Spinal cord (tissue), 10 donors: ENCODE measurements at places on chromosomes 13 and 19. TPM values are rescaled to one million over a fixed set of nuclear protein-coding genes. Genes with fewer than 3 reads are reported as not detected.

The COL5A3 gene
- 17.8 TPM for polyA plus RNA-seq

The ATP4B gene
- 2.6 TPM for polyA plus RNA-seq

The R3HDM4 gene
- polyA plus RNA-seq, result 72.2 TPM

The CYP2A6 gene
- 0.48 TPM for polyA plus RNA-seq

The TMEM59L gene
- 307 TPM for polyA plus RNA-seq

The GPC6 gene
- polyA plus RNA-seq, result 19.8 TPM

The UNC13A gene
- polyA plus RNA-seq, result 47.3 TPM

The LRG1 gene
- 0.54 TPM for polyA plus RNA-seq

DNA sequence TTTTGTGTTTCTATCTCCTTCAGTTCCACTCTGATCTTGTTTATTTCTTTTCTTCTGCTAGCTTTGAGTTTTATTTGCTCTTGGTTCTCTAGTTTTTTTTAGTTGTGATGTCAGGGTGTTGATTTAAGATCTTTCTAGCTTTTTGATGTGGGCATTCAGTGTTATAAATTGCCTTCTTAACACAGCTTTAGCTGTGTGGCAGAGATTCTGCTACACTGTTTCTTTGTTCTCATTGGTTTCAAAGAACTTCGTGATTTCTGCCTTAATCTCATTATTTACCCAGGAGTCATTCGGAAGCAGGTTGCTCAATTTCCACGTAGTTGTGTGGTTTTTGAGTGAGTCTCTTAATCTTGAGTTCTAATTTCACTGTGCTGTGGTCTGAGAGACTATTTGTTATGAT lies 251.7 kb upstream of the HTR2A start:
- H3K4me3 ChIP-seq, result no peak overlapping the region
- H3K27ac ChIP-seq, result no peak overlapping the region
- no peaks in the 10 kb centered on the region for H3K4me1 ChIP-seq
- DNase-seq, result no peak
- H3K27me3 ChIP-seq, result no peaks in the 10 kb centered on the region

DNA sequence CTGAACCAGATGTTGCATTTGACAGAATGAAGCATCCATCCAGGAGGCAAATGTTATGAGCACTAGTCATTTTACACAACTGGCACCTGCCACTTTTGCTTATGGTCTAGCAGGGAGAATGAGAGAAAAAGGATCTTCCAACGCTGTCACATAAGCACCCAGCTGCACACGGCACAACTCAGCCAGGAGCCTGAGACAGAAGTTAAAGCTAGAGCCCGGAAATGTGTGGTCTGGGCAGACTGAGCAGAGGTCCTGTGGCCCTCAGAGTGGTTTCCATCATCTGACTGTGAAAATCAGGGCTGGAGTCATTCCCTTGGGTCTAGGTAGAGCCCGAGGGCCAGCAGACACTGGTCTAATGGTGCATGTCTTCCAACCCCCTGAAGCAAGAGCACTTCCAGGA lies 78.4 kb upstream of the XPO4 start:
- H3K27ac ChIP-seq, result no peak overlapping the region
- no peak for DNase-seq

DNA sequence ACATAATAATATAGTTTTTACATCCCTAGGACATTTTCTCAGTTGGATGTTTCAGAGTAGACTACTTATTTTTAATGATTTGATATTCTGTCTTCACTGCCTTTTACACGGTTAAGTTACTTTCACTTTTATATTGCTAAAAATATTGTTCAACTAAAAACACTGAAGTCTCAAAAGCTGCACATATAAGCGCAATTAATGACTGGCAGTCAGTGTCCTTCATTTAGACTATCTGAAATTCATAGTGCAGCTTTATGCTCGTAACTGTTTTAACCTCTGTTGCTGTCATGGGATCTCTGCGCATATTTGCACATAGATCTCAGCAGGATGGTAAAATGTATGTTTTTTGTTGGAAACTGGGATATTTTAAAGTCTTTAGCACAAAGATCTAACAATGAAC lies 864.3 kb downstream of the SLITRK6 start:
- H3K36me3 ChIP-seq, result no peaks in the 10 kb centered on the region
- H3K4me3 ChIP-seq, result no peak overlapping the region
- H3K4me1 ChIP-seq, result no peaks in the 10 kb centered on the region
- peak; percentile 20 for DNase-seq
- no peaks in the 10 kb centered on the region for H3K27me3 ChIP-seq

DNA sequence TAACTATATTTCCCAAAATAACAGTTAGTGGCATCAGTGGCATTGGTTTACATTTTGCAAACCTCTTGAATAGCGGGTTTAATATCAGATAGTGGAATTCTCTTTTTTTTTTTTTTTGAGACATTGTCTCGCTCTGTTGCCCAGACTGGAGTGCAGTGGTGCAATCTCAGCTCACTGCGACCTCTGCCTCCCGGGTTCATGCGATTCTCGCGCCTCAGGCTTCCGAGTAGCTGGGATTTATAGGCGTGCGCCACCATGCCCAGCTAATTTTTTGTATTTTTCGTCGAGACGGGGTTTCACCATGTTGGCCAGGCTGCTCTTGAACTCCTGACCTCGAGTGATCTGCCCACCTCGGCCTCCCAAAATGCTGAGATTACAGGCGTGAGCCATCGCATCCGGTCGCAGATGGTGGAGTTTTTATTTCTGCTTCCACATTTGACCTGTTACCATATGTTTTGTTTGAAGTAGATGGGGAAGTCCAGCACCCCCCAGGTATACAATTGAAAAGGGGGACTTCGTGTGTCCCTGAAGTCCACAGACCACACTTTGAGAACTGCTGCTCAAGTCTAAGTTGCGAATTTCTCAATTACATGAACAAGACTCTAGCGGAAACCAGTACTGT lies 40.5 kb upstream of the XPO4 start:
- no peak overlapping the region for H3K27ac ChIP-seq

DNA sequence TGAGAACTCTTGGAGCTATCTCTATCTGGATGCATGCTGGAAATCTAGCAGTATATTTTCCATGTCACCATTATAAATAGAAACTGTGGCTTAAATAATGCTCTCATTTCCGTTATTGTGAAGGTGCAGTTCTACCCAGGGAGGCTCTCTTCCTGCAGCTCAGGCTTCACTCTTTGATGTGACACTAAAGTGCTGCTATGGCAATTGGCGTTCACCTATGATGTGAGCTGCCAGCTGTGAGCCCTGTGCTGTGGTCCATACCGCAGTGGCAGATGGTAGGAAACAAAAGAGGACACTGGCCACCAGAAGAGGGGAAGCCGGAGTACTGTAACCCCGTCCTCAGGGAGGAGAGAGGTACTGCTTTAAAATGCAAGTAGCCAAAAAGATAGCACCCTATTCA lies 40.6 kb upstream of the ZNF681 start:
- H3K27me3 ChIP-seq, result no peaks in the 10 kb centered on the region
- no peak for DNase-seq
- H3K4me1 ChIP-seq, result no peaks in the 10 kb centered on the region
- H3K27ac ChIP-seq, result no peak overlapping the region

GRCh38 chr13:31377946-31378345 lies 178.2 kb downstream of the B3GLCT start:
- no peak overlapping the region for H3K4me3 ChIP-seq
- no peak overlapping the region for H3K27ac ChIP-seq
- no peak for DNase-seq
- no peaks in the 10 kb centered on the region for H3K27me3 ChIP-seq
- no peaks in the 10 kb centered on the region for H3K4me1 ChIP-seq

- peaks cover 40% of the 10 kb centered on the region for H3K36me3 ChIP-seq
Measured at GRCh38 chr13:29532116-29532515, 63.4 kb downstream of the SLC7A1 start.

DNA sequence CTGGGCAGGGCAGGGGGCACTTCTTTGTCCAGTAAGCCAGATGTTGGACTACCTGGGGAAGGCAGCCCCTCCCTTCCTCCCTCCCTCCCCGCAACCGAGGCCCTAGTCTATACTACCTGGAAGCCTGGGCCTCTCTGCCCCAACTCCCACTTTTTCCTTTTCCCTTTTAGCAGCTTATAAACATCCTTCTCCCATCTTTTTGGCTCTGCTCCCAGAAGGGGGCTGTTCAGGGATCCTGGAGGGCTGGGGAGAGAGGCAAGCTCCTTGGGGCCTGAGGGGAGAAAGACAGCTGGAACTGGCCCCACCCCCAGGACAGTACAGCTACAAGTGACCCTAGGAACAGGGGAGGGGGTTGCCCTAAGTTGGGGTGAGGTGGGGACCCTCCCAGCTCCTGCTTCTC lies 44.9 kb downstream of the LYL1 start:
- peak overlapping the region; percentile 98 for H3K27ac ChIP-seq
- H3K4me3 ChIP-seq, result no peak overlapping the region

DNA sequence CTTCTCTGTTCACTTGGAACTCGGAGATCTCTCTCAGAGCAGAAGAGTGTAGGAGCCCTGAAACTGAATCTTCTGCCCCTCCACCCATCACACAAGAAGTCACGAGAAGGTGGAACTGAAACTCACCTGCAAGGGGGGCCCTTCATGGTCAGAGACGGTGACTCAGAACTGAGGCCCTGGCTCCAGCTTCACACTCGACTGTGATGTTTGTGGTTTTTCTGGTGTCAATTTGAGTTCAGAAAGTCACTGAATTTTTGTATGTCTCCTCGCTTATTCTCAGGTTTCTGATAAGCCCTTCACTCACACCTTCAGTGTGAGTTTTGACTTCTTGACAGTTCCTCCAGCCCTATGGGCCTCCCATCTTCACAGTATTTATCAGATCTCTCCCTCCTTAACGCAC lies 23.1 kb downstream of the SIGLEC5 start:
- peaks cover 8% of the 10 kb centered on the region for H3K36me3 ChIP-seq
- no peak overlapping the region for H3K4me3 ChIP-seq
- H3K27me3 ChIP-seq, result peaks cover 1% of the 10 kb centered on the region
- no peak for DNase-seq
- H3K27ac ChIP-seq, result no peak overlapping the region

GRCh38 chr19:6890401-6890913 lies 3.1 kb downstream of the ADGRE1 start:
- H3K27me3 ChIP-seq, result no peaks in the 10 kb centered on the region
- DNase-seq, result no peak
- no peak overlapping the region for H3K27ac ChIP-seq

DNA sequence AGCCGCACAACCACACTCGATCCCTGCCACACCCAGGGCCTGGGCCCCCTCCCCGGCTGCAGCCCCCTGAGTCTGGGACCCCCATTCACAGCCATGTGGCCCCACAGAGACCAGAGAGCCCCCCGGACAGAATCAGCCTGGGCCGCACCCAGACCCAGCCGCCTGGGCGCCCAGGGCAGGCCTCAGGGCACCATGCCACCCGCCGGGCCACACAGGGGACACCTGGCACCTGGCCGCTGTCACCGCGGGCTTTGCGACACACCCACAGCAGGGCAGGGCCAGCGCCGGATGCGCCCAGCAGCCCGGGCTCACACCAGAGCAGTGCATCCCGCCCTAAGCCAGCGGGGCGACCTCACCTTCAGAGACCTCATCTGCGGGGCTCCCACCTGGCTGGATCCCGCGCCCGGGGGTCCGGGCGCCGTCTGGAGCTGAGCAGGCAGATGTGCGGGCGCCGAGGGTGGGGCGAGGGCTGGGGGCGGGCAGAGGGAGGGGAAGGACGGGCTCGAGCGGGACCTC lies 443 bp downstream of the TBXA2R start:
- H3K27me3 ChIP-seq, result peaks cover 35% of the 10 kb centered on the region
- no peak overlapping the region for H3K27ac ChIP-seq
- H3K36me3 ChIP-seq, result peaks cover 22% of the 10 kb centered on the region
- DNase-seq, result no peak
- H3K4me3 ChIP-seq, result peak overlapping the region; percentile 16

DNA sequence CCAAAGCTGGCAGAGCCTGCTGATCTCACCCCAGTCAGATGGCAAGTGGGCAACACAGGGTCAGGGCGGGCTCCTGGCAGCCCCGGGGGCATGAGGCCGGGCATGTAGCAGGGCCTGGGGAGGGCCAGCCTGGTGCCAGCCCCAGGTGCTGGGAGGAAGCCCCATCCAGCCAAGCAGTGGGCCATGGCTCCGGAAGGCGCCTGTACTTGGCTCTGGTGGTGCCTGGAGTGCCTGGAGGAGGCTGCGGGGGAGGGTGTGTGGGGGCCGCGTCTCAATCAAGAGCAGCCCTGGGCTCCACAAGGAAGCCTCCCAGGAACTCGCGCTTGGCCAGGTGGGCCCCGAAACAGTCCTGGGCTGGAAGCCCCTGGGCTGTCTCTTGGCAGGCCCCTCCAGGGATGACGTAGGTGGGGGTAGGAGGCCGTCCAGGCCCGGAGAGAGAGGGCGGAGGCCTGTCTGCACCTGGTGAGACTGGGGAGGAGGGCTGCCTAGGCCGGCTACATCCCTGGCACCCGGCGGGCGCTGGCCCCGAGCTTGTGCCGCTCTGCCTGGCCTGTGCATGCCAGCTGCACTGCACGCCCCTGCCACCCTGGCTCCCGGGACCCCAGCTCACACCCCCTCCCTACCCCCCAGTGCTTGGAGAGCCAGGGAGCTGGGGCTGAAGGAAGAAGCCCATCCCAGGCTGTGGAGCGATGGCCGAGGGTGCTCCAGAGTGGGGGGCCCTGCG lies 45.9 kb downstream of the COMP start:
- H3K27ac ChIP-seq, result no peak overlapping the region
- H3K36me3 ChIP-seq, result peaks cover 73% of the 10 kb centered on the region
- DNase-seq, result no peak
- no peak overlapping the region for H3K4me3 ChIP-seq
- H3K4me1 ChIP-seq, result peaks cover 47% of the 10 kb centered on the region
- no peaks in the 10 kb centered on the region for H3K27me3 ChIP-seq

DNA sequence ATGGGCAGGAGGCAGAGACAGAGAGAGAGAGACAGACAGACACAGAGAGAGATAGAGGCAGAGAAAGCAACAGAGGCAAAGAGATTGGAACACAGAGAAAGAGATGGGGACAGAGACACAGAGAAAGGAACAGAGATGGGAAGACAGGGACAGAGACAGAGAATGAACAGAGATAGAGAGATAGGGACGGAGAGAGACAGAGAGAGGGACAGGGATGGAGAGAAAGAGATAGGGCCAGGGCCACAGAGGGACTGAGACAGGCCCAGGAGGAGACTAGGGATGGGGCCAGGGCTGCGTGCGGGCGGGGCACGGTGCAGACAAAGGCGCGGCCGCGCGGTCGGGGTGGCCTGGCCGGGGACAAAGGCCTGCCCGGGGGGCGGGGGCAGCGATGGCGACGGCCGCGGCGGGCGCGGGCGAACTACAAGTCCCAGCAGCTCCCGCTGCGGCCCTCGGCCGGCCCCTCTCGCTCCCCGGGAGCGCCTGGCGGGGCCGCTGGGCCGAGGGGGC lies at the start of gene ZNF358:
ZNF358 (plus strand) TSS at position 459 of the 507 bp plus-strand sequence. CDS start 3,140 bp downstream, outside the sequence.
- peak within 1 kb of the TSS; percentile 71 for H3K27ac ChIP-seq
- H3K36me3 ChIP-seq, result peaks cover 26% of the 10 kb centered on the region
- peak within 1 kb of the TSS; percentile 74 for H3K4me3 ChIP-seq
- H3K27me3 ChIP-seq, result no peaks in the 10 kb centered on the region
- H3K4me1 ChIP-seq, result peaks cover 22% of the 10 kb centered on the region
